ENCODE measurements at places on chromosomes 2 and 18.

- DNase-seq, result no peak
Observed at GRCh38 chr2:216971593-216971992, 111.7 kb upstream of the TNP1 start.

DNA sequence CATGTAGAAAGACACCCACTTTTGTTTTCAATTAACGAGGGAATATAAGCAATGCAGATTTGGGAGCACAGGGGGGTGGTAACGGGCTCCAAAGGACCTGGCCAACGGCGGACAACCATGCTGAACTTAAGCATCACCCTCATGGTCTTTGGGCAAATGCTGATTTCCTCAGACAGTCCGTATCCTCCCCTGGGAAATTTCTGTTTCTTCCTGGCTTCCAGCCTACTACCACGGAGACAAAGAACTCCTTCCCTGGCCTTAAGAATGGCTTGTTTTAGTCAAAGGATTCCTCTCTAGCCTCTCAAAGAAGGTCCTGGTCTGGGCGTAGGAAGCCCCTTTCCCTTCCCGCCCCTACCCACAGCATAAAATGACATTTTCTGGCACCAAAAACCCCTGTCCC is 34.3 kb downstream of the EN1 start:
- no peak for DNase-seq

DNA sequence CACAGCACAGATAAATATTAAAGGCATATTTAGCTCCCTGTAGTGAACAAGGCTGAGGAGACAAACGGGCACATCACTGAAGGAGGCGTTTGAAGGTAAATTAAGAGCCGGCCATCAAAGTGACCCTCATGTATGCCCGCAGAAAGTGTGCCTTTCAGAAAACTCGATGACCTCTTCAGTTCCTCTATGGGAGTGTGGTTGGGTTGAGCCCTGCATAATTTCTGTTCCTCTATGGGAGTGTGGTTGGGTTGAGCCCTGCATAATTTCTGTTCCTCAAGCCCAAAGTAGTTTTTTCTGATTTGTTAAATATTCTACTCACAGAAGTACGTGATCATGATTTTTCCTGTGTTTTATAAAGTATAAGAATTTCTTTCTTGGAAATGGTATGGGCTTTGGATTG is 568.5 kb downstream of the TSN start:
- DNase-seq, result no peak

- no peak for DNase-seq
Observed at GRCh38 chr2:143176606-143177005, 47.4 kb downstream of the ARHGAP15 start.

DNA sequence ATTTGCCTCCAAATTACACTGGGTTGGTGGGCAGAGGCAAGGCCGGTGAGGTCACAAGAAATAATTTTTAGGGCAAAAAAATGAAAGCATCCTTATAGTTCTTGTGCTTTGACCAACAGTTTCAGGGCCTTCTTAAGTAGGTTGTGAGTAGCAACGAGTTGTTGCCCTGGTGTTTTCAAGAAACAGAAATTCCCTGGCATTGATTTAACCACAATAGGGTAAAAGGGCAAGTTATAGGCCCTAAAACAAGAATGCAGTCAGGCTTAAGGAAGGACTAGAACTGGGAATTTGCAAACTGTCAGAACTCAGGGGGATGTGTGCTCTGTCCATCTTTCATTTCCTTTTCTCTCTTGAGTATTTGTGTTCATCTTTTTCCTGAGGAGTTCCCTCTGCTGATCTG is 46.1 kb upstream of the STPG4 start:
- DNase-seq, result no peak

- DNase-seq, result no peak
Observed at GRCh38 chr2:177075254-177075653, 137.3 kb upstream of the HNRNPA3 start.

- DNase-seq, result no peak
Observed at GRCh38 chr2:217553679-217554078, 449.1 kb downstream of the TNS1 start.

DNA sequence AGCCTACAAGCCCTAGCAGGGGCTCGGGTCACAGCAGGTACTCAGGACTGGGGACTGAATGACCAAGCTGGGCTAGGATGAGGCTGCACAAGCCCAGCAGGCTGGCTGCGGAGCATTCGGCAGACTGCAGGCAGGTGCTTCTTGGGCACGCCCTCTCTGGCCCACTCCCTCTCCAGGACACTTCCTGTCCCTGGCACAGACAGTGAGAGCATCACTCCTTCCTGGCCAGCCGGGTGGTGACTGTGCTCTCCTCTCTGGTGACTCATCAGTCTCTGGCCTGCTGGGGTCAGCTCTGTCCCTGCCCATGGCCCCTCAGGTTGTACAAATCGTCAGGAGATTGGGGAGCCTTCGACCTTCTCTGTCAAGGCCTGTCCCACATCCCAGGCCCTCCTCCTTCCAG is 22.5 kb downstream of the C1QL2 start:
- DNase-seq, result no peak
